Right renal cortex interstitium (tissue), 3 donors: ENCODE measurements at places on chromosomes 3 and 15. TPM values are rescaled to one million over a fixed set of nuclear protein-coding genes. Genes with fewer than 3 reads are reported as not detected.

Gene MST1R
- polyA plus RNA-seq = 1.6 TPM

Gene TTC21A
- polyA plus RNA-seq = 5.8 TPM

DNA sequence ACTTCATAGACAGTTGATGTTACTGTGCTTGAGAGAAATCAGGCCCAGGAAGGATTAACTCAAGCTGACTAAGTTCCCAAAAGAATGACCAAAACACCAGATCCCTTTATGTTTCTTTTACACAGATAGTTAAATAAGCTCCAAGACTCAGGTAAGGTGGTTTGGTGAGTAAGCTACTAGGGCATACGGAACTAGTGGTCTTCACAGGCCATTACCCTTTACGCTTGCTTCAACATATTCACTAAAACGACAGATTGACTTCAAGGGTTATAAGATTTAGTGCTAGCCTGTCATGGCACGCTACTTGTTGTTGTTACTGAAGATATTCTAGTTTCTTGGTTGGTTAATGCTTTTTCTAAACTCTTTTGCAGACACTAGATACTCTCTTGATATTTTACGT lies 369.3 kb downstream of the LPP start:
- DNase-seq = peak; percentile 8

DNA sequence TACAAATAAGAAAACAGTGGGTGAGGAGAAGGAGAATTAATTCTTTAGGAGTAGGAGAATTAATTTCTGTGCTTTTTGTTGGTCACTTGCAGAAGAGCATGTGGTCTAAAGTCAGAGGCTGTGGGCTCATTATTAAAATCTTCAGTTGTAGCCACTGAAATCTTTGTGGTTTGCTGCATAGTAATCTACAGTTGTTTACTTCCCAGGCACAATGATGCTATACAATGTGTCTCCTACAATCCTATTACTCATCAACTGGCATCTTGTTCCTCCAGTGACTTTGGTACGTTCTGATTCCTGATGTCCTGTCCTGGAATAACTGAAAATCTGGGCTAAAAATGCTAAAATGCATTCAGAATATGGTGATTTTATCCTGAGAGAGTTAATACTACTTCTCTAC lies 21.0 kb downstream of the IFT122 start:
- no peak for DNase-seq

Gene IL16
- polyA plus RNA-seq = 4.9 TPM
